ENCODE measurements at places on chromosomes 6 and 20.

GRCh38 chr6:167501831-167502385, 177.0 kb downstream of the TTLL2 start:
- DNase-seq, result no peak

- DNase-seq, result no peak
Observed at GRCh38 chr6:100626721-100627120, 162.0 kb upstream of the SIM1 start.

GRCh38 chr6:8277769-8278168, 157.6 kb downstream of the SLC35B3 start:
- no peak for DNase-seq

- no peak for DNase-seq
Observed at GRCh38 chr20:44833437-44833836, 23.1 kb upstream of the RIMS4 start.

DNA sequence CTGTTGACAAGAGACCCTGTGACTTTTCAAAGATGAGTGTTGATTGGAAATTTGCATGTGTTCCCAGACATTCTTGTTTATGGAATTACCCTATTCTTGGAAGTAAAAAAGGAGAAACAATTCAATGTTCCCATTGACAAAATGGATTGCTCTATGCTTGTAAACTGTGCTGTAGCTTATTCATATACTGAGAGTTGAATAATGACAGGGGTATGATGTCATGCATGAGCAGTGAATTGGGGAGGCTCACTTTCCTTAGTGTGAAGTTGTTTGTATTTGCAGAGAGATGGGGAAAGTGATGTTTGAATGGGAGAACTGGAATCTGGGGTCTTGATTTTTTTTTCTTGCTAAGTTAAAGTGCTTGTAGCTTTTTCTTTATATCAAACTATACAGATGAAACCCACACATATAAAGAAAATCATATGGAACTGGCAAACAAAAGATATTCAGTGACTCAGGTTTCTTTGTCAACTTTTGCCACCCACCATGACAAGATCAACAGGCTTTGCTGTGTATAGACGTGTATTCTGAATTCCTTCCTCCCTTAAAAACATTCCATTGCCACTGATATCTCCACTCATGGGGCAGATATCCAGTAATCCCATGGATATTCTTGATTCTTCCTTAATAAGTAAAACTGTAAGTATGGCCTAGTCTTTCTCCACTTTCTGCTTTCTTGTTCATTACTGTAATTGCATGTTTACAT, 97.8 kb upstream of the JAG1 start:
- no peak for DNase-seq

DNA sequence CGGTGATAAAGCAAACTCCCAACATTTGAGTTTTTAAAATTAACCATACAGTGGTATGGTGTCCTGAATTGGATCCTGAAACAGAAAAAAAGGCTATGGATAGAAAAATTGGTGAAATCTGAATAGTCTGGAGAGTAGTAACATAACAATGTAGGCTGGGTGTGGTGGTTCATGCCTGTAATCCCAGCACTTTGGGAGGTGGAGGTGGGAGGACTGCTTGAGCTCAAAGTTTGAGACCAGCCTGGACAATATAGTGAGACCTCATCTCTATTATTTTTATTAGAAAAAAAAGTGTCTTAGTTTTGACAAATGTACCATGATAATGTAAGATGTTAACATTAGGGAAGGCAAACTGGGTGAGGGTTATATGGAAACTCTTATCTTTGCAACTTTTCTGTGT, 11.0 kb downstream of the EEF1A1 start:
- no peak for DNase-seq

DNA sequence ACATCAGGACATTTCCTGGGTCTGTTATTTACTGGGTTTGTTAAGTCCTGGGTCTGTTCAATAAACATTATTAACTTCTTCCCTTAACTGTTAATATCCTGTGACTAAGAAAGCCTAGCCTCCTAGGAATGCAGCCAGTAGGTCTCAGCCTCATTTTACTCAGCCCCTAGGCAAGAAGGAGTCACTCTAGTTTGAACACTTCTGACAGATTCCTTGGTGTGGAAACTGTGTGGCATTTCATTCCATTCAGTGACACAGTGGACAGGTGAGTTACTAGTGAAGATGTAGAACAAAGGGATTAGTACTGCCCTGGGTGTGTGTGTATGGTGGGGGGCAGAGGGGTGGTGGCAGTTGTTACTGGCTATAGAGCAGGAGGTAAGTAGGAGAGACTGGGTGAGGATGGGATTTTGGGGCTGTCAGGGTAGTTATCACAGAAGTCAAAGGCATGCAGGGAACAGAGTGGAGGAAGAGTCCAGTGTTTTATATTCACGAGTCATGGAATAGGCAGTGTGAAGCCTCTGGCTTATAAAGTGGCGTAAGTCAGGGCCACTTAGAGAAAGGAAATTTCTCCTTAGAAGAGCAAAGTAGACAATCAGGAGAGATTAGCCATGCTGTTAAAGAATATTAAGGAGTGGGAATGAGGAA, 28.4 kb downstream of the RNF182 start:
- no peak for DNase-seq

- DNase-seq, result no peak
Observed at GRCh38 chr6:123745895-123746294, 57.8 kb upstream of the NKAIN2 start.

- no peak for DNase-seq
Observed at GRCh38 chr6:151808371-151809241, 1.1 kb downstream of the ESR1 start.

- DNase-seq, result no peak
Observed at GRCh38 chr6:78670156-78670555, 197.2 kb upstream of the IRAK1BP1 start.

DNA sequence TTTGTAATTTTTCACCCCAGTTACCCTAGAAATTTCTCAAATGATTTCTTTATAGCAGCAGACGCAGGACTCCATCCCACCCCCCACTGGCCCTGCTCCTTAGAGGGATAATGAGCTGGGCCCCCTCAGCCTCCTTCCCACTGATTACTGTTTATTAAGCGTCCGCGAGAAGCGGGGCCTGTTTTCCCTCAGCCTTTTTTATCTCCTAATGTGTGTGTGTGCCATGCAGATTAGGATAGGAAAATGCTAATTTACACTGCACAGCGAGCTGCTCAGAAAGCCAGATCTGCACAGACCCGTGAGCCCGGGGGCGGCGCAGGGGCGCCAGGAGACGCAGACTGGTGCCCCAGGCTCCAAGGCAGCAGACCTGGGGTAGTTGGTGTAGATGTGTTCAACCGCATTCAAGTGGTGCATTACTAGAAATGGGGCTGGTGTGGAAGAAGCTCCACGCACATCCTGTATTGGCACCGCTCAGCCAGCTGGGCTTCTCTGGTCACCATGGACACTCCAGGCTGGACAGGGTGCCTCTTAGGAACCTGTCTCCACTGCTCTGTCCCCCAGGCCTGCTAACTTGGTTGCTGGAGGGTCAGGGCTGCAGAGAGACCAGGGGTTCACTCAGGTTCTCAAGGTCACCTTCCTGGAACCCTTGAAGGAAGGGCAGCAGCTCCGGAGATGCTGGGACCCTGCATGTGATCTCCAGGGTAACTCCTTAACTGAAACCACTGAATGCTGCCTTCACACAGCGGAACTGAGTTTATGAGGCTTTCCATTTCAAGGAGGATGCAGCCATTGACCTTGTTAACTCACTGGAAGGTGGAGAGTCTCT, 256.3 kb downstream of the ERMARD start:
- DNase-seq, result no peak

DNA sequence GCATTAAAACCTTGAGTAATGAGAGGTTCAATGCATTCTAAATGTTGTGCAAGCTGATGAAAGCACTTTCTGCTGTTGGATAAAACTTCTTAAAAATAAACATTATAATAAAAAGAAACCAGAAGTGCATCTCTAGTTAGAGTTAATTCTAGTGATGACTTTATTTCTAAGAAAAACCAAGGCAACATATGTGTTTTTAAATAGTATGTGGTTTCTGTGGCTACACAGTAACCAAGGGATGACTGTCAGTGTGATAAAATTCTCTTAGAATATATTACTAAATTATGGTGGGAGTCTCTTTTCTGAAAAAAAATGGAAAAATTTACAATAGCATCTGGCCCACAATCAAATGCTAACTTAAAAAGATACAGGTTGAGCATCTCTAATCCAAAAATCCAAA, 117.0 kb downstream of the ME1 start:
- no peak for DNase-seq

DNA sequence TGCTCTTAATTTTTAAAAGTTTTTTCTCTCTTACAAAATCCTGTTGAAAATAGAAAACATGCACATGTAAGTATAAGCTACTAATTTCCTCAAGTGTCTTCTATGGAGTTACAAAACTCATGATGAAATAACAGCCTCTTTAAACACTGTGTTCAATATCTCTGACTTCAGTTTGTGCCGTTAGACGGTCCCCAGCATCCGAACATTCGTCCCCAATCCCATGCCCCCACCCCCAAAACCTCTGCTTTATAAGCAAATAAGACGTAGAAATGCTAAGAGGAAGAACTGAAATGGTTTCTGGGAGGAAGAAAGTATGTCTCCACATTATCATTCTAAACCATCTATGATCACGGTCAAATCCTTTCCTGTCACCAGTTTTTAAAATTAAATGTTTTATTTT, 31.7 kb upstream of the MYB start:
- DNase-seq, result no peak

- DNase-seq, result no peak
Observed at GRCh38 chr6:52305948-52306767, 21.6 kb upstream of the MCM3 start.

DNA sequence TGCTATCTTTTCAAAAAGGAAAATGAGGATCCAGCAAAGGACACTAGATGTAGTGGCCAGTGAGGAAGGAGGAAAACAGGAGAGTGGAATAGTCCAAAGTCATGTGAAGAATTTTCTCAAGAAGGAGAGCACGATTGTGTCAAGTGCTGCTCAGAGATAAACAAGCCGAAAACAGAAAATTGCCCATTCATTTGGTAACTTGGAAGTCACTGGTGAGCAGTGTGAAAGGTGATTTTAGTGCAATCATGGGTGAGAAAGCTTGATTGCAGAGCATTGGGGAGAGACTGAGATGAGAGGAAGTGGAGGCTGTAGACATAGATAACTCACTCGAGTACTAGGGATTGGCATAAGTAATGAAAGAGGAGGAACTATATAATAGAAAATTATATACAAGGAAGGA, 26.0 kb upstream of the PRDM1 start:
- DNase-seq, result no peak

GRCh38 chr6:161088676-161089328, 97.2 kb downstream of the MAP3K4 start:
- no peak for DNase-seq

DNA sequence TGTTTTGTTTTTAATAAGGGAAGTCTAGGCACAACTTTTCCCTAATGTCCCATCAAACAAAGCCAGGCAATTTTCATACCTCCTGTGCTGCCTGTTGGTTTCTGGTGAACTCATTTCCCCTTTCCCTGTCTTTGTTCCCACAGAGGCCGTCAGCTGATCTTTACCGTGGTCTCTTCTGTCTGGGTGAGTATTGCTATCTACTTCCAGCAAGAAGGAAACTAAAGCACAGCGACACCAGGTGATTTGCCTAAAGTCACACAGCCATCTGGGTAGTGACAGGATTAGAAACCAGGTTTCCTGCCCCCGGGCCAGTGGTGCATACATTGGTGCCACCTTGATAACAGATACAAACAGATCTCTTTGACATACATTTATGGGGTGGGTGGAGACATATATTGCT, 59.6 kb downstream of the RAB44 start:
- no peak for DNase-seq

DNA sequence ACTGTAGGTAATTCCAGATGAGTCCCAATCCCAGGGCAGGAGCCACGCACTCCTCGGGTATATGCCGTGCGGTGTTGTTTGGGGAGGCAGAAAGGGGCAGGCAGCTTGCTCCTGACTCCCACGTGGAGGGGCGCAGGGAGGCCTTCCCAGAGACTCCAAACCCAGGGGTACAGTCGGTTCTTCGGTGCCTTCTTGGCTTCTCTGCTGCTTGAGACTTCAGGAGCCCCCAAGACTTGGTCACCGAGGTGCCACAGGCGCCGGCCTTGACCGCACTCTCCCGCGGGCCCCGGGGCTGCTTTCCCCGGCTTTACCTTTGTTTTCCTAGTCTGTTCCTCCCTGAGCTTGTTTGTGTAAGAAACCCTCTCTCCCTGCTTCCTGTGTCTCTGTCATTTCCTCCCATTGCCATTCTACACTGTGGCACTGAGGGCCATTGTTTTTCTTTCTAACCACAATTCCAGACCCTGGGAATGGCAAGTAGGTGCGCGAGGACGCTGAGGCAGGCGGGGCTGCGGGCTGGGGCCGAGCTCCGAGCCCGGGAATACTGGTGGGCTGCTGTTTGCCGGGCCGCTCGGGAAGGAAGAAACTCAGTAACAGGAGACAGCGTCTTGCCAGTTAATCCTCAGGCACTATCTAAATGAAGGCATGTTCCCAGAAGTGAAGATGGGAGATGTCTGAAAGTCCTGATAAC, 215.6 kb upstream of the HEY2 start:
- DNase-seq, result no peak

- DNase-seq, result no peak
Observed at GRCh38 chr20:38665094-38665493, 59.2 kb upstream of the SLC32A1 start.

DNA sequence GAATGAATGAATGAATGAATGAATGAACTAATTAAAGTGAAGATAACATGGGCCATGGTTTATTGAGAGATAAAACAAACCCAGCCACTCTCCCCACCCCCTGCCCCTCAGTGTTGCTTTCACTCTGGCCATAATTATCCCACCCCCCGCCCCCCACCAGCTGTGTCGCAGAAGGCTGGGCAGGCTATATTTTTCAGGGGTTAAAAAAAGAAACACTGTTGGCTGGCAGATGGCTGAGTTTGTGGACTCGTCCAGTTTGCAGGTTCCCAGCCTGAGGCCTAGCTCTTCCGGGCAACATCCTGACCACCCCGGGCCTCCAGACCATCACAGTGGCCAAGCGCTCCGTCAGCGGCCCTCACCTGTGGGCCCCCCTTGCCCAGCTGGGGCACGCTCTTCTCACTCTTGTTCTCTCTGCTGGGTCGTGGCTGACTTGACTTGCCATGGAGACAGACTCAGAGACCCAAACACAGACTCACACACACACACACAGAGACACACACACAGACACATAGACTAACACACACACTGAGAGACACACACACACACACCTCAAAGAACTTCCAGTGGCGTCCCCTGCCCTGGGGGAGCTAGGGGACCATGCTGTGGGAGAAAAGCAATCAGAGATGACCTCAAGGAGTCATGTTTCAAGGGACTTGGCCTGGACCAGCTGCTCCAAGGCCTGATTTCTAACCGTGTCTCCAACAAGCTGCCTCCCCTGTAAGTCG, 2.2 kb upstream of the GRM4 start:
- DNase-seq, result no peak

Measured in D721Med (cell line).